Stimulated activated CD8-positive, alpha-beta memory T cell treated with anti-CD3 and anti-CD28 coated beads, Interleukin-4, amount 100 ng/mL, for 1 hour (primary cell): ENCODE measurements at places on chromosomes 7 and 10.

- DNase-seq: no peak
These were observed 11.4 kb downstream of the KDM7A start for GRCh38 chr7:140165422-140165821.

DNA sequence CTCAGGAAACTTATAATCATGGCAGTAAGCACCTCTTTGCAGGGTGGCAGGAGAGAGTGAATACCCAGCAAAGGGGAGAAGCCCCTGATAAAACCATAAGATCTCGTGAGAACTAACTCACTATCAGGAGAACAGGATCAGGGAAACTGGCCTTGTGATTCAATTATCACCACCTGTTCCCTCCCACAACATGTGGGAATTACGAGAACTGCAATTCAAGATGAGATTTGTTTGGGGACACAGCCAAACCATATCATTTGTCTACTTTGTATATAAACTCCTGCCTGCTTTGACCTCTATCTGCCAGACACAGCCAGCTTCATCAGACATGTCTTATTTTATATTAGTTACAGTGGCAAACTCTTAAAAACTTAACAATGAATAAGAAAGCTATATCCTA, 50.4 kb downstream of the ARMC3 start:
- no peak for DNase-seq

DNA sequence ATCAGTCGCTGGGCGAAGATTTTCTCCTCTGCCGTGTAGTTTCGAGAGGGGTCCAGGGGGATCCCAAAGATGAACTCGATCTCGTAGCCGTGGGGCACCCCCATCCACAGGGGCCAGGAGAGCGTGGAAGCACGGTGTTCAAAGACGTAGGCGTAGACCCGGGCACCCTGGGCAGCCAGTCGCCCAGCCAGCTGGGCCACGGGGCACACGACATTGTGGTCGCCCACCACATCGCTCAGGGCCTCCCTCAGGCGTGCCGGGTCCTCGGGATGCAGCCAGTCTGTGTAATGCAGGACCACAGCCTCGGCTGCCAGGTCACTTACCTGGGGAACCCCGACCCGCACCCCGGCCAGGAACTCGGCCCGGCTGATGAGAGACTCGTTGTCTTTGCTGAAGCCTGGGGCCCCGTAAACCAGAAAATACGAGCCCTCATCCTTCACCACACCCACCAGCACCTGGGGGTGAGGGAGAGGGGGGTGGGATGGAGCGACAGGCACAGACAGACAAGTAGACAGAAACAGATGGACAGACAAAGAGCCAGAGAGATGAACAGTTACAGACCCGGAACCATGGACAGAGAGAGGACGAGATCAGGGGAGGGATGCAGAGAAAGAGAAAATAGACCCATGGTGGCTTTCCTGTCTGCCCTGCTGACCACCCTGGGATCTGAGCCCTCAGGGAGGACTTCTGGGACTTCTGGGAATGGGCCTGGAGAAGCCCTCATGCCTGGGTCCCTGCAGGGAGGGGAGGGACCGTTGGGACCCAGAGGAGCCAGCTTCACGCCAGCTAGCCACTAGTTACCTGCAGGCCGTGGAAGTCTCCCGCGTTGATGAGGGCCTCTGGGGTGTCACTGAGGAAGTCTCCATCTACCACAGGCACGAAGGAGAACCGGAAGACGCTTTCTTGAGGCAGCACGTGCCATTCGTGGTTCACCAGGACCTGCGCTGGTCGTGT, 3.0 kb downstream of the ACHE start:
- DNase-seq: no peak

DNA sequence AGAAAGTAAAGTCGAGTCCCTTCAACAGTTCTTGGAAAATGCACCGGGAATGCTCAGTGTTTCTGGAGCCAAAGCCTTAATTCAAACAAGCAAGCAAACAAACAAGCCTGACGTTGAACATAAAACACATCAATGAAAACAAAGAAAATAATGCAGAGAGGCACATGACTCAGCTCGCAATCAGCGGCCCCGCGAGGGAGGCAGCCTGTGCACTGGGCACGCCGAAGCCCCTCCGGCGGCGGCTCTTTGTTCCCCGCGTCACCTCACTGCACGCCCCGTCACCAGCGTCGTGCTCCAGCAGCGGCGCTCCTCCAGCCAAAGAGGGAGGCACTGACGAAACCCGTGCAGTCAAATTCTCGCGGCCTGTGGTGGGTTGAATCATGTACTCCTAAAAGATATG, 151.5 kb downstream of the DNAJB6 start:
- DNase-seq: no peak

DNA sequence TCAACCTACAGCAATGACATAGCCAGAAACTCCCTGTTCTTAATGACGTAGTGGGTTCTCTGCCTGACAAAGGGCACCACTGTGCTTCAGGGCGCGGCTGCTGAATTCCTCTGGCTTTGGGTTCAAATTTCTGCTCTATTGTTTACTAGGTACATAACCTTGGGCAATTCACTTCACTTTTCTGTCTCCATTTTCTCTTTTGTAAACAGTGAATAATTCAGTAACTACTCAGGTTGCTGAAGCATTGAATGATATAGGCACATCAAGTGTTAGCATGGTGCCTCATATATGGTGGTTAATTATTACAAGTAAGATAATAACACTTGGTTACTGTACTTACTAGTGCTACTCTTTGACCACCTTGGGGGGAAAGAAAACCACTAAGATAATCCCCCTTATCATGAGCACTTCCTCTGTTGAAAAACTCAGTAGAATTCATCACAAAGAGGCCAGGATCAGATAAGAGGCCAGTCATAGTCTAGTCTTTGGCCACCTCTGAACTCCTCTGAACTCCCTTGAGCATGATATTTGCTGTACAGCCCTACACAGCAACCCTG, 92.0 kb upstream of the AHR start:
- DNase-seq: no peak

DNA sequence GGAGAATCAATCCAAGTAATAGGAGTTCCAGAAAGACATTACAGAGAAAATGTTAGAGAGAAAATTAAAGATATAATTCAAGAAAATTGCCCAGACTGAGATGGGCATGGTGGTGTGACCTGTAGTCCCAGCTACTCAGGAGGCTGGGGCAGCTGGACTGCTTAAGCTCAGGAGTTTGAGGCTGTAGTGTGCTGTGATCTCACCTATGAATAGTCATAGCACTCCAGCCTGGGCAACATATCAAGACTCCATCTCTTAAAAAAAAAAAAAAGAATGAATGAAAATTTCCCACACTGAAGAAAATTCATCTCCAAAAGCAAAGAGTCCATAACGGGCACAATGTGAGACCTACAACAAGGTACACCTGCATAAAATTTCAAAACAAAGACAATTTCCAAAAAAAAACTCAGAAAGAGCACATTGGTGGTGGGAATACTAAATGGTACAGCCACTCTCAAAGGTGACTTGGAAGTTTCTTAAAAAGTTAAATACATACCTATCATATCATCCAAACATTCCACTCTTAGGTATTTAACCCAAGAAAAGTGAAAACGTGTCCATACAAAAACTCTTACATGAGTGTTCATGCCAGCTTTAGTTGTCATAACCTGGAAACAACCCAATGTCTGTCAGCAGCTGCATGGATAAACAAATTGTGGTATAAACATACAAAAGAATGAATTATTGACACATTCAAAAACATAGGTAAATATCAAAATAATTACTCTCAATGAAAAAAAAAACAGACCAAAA, 6.9 kb upstream of the RGS10 start:
- DNase-seq: no peak

DNA sequence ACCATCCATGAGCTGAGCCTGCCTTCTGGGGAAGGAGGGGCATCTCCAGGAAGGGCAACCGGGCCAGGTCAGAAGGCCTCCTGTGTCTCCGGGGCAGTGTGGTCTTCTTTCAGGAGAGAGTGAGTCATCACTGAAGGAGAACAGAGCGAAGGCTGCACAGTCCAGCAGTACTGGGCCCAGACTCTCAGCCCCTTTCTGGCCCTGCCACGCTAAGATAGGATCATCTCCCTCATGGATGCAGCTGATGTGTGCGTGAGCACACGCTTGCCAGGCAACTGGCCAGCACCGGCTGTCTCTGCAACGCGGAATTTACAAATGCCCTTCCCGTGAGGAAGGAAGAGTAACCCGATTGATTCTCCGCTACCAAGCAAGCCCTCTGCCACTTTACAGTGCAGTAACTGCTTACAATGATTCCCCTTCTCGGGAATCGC, 328.2 kb downstream of the TNS3 start:
- no peak for DNase-seq

DNA sequence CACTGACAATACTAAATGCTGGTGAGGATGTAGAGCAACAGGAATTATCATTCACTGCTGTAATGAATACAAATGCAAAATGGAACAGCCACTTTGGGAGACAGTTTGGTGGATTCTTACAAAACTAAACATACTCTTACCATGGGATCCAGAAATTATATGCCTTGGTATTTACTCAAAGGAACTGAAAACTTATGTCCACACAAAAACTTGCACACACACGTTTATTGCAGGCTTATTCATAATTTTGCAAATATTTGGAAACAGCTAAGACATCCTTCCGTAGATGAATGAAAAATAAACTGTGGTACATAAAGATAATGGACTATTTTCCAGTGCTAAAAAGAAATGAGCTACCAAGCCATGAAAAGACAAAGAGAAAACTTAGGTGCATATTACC, 69.6 kb downstream of the SEM1 start:
- no peak for DNase-seq

- DNase-seq: no peak
These were observed 227.5 kb upstream of the NPVF start for GRCh38 chr7:25455683-25456251.

DNA sequence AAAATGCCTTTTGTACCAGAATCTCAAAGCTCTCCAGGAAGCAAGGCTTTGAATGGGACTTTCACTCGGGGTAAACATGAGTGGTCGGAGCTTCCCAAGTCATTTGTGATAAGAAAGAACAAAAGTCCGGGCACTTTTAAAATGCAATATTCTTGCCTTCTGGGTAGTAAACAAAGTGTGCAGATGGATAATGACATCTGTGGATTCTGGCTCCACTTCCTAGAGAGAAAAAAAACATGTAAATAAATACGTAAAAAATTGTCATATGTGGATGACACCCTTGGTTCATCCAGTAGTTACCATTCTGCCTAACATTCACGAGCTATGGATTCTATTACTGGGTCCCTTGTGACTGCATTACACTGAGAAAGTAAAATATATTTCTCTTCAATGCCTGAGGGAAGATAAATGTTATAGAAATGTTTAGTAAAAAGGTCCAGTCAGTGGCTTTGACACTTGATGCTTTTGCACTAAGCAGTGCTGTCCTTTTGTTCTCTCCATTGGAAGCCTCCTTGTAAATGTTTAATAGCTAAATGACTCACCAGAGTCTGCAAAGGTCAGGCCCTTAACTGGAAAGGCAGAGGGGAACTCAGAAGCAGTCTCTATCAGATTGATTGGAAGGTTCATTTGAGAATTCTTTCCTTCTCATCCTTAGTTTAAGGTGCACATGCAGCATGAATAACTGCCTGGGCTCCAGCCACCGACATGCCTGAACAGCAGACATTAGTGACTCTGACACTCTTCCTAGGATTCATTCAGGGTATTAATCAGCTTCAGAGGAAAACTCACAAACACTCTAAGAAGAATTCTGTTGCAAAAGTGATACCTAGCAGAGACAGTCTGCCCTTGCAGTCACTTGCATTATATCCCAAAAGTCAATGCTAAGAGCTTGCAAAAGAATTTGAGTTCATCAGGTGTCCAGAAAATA, 11.7 kb upstream of the EDRF1 start:
- no peak for DNase-seq

DNA sequence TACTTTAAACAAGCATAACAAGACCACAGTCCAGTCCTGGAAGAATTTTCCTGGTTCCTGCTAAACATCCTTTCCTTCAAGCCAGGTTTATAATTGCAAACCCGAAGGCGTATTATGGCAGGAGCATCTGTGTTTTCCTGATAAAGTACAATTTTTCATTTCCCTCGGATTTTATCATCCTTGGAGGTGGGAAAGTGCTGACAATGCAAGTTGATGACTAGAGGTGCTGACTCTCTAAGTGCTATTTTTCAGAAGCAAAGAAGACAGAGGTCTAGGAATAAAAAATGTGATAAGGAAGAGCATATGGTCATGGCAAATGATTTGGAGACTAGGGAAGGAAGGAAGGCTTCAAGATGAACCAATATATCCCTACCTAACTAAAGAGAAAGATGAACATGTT, 703.2 kb upstream of the LRRN3 start:
- no peak for DNase-seq

DNA sequence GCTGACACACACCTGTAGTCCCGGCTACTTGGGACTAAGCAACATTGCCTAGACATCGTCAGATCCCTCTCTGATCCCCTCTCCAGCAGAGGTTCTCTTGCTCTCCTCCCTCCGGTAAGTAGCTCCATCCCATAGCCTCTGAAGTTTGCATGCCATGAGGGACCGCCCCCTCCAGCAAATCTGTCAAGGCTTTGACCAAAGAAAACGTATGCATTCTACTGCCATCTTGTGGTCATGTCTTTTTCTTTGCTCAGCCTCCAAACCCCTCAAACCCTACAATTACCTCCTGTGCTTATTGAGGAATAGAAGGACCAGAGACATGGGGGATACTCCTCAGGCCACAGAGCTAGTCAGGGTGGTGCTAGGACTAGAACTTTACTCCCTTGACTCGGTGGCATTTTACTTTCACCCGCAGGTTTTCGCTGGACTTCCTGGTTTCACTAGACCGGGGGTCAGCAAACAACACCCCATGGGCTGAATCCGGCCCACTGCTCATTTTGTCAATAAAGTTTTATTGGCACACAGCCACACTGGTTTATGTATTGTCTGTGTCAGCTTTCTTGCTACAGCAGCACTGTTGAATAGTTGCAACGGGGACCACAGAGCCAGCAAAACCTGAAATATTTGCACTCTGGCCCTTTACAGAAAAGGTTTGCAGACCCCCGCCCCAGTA, 202.6 kb upstream of the FOXK1 start:
- DNase-seq: no peak

DNA sequence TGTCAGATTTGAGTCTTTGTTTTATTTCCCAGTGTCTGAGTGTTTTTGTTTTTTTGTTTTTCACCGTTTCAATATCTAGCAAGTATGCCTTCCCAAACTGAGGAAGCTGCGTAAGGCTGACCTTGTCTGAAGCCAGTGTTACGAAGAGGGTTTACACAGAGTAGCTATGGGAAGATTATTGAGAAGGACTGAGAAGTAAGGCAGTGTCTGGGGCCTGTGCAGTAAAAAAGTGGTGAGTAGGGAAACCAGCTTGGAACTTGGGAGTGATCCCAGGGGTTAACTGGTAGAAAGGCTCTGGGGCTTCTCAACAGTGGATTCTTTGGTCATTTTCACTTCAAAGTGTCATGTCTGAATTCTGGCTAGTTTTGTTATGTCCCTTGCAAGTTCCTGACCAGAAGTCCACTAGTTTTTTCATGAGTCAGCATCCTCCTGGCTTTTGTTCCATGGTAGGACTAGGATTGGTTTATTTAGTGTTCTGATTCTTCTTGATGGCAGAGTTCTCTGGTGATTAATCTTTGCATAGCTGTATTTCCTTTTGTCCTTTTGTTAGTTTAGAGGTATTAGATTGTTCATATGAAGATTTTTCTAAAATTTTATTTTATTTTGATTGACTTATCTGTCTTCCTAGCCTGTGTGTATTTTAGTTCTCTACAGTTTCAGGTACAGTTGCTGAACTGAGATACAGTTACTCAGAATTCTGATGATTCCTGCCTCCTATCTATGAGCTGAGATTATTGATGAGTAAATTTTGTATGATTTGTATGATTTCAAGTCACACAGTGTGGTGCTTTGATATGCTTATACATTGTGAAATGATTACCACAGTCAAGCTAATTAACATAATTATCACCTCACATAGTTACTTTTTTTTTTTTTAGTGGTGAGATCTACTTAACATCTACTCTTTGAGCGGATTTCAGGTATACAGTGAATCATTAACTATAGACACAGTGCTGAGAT, 19.0 kb downstream of the GARS1 start:
- DNase-seq: no peak

- DNase-seq: no peak
These were observed 33.2 kb downstream of the MPLKIP start for GRCh38 chr7:40101201-40101600.
